ENCODE measurements at places on chromosomes 4 and X.
A peak's percentile ranks its signal among the peaks of the same experiment; 100 is the strongest.

GRCh38 chrX:44570522-44570921 is 27.9 kb upstream of the FUNDC1 start:
- peak; percentile 24 for DNase-seq

DNA sequence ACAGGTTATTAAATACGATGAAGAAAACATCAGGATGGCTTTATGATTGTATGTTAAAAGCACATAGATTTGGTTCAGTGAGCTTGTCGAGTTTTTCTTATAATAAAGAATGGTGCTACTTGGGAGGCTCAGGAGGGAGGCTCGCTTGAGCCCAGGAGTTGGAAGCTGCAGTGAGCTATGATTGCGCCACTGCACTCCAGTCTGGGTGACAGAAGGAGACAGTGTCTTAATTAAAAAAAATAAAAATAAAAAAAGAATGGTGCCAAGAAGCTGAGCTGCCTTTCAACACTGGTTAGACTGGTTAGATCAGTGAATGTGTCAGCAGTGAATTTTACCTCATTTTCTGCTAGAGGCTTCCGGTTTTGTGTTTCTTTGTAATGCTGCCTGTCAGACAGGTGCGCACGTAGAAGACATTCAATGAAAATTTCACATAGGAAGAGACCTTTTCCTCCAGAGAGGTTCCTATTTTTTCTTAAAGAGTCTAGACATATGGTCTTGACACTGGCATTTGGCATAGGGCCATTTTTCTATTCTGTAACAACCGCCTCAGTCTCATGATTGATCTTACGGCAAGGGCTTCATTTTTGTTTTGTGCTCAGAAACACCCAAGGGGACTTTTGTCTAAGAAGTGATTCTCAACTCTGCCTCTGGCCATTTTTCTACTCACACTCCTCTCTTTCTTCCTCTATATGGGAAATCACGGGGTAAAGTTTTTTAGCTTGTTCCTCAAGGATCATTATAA is 15.0 kb upstream of the ARSF start:
- DNase-seq = no peak

GRCh38 chrX:136237074-136237473 is 14.1 kb downstream of the MAP7D3 start:
- no peak for DNase-seq

DNA sequence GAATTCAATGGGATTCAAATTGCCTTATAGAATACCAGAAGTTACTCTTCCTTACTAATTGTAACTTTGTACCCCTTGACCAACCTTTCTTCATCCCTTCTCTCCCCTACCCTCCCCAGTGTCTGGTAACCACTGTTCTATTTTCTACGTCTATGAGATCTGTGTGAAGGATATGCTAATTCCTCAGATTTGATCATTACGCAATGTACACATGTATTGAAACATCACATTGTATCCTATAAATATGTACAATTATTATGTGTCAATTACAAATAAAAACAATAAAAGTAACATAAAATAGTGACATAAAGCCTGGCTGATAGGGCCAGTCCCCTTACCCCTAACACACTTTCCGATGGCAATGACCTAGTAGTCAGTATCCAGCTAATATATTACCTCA is 95.1 kb upstream of the GRIA3 start:
- DNase-seq = no peak

- DNase-seq = peak; percentile 79
These were observed 84.9 kb downstream of the MAML3 start for GRCh38 chr4:140069066-140069465.

GRCh38 chrX:17567187-17567586 is 170.1 kb upstream of the SCML1 start:
- DNase-seq = no peak

GRCh38 chrX:17167915-17168314 is 207.1 kb upstream of the NHS start:
- DNase-seq = no peak

DNA sequence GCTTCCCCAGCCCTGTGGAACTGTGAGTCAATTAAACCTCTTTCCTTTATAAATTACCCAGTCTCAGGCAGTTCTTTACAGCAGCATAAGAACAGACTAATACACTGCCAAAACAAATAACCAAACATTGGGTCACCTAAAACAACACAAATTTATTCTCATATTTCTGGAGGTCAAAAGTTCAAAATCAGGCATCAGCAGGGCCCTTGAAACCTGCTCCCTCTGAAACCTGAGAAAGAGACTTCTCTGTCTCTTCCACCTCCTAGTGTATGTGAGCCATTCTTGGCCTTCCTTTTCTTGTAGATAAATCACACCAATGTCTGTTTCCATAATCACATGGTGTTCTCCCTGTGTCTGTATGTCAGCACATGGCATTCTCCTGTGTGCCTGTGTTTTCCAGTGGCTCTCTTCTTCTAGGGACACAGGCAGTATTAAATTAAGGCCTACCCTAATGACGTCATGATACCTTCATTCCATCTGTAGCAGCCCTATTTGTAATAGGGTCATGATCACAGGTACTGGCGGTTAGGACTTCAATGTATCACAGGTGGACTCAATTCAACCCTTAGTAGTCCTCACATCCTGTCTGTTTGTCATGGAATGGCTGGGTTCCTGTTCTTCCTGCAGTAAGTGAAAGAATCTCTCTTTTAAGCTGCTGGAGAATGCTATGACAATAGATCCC is 147.3 kb upstream of the CLNK start:
- DNase-seq = no peak

GRCh38 chrX:67545036-67545821 is 1.4 kb downstream of the AR start:
- DNase-seq = peak; percentile 49

DNA sequence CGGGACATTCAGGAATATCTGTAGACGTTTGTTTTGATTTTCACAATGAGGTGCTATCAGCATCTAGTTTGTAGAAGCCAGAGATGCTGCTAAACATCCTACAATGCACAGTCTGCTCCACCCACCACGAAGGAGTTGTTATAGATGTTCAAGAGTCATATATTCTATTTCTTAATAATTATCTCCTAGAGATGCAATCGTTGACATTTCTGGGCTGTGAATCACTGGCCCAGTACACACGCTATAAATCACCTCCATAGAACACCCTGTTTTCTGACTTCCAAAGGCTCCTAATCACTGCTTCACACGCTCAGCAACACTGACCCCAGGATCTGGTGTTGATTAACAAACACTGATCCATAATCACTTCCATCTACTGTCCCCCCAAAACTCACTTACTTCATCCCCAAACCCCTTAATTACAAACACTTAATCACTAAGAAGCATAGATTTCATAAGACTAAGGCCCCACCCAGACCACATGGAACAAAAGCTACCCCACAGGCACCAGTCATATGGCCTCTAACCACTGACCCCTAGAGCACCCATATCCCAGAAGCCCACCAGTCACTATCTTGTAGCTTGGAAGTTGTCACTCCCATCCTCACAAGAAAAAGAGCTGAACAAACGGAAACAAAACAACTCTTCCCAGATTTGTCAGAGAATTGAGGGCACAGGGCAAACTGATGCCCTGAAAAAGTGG is 31.7 kb upstream of the ZNF41 start:
- DNase-seq = peak; percentile 76

DNA sequence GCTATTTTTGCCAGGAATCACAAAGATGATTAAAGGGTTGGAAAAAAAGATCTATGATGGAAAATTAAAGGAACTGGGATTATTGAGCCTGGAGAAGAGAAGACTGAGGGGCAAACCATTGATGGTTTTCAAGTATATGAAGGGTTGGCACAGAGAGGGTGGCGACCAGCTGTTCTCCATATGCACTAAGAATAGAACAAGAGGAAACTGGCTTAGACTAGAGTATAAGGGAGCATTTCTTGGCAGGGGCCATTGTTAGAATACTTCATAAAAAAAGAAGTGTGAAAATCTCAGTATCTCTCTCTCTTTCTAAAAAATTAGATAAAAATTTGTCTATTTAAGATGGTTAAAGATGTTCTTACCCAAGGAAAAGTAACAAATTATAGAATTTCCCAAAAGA is 75.1 kb downstream of the NPNT start:
- no peak for DNase-seq

DNA sequence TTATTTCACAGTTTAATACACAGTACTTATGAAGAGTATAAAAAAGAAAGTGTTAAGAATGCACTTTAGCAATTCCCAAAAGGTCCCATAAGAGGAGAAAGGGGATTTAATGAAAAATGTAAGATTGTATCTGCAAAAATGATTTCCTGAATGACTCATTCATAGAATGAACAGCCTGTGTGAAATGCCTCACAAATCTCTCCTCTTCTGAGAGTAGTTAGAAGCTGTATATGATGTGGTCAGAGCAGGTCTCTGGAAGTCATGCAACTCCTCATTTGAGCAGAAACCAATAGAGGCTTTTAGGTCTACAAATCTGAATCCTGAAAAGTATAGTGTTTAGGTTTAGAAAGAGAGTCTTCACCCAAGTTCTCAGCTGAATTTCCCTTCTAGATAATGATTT is 381.3 kb upstream of the INTU start:
- peak; percentile 56 for DNase-seq

DNA sequence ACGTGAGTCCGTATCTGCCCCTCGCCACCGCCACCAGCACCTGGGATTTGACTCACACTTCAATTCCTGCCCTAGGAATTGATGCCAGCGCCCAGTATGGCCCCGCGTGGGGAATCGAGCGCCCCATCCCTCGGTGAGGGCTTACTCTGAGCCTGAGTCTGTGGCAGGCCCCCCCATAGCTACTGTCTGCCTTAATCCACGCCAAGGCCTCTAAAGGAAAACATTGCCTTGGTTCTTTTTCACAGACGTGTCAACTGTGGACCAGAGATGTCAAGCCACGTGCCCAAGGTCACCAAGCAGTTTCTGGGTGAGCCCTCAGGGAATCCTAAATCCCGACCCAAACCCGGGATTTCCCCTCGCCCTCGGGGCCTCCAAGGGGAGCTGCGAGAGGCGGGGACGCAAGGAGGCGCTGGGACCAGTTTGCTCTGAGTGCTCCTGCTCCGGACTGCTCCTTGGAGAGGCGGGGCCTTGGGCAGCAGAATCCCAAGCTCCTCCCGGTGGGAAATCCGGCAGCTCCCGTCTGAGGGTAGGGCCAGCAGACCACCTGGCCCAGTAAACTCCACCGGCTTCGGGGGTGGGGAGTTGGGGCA is 12.9 kb downstream of the MSX1 start:
- no peak for DNase-seq

DNA sequence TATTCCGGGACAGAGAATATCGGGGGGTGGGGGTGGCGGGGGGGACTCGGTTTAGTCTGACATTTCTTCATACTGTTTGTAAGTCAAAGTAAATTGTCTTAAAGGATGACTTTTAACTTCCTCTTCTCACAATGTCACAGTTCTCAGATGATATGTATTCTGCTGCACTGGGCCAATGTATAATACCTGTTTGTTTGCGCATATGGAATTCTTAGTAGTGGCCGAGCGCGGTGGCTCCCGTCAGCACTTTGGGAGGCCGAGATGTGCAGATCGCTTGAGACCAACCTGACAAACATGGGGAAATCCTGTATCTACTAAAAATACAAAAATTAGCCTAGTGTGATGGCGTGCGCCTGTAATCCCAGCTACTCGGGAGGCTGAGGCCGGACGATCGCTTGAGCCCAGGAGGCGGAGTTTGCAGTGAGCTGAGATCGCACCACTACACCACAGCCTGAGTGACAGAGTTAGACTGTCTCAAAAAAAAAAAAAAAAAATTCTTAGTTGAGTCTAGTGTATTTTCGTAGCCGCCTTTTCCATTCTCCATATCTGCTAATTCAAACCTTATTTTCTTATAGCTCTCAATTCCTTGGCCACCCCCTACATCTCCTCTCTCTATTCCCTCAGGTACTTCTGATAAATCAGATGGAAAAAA is 851 bp downstream of the POLR2B start:
- DNase-seq = peak; percentile 52

DNA sequence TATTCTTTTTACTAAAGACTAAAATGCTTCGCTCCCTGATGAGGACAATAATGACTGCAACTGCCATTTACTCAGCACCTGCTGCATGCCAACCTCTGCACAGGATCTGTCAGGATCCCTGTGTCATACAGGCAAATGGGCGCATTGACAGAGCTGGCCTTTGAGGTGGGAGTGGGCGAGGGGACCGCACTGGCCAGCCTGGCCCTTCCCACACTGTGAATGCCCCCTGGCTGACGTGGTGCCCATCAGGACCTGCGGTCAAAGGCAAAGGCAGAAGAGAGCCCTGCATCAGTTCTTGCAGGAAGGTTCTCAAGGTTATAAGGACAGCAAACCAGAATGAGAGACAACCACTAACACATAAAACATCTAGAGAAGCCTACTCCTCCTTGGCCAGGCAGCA is 67.9 kb downstream of the HAUS3 start:
- DNase-seq = no peak

- DNase-seq = no peak
These were observed 515.1 kb downstream of the TECRL start for GRCh38 chr4:63894161-63894560.

GRCh38 chr4:94959307-94959706 is 201.6 kb downstream of the BMPR1B start:
- DNase-seq = no peak

DNA sequence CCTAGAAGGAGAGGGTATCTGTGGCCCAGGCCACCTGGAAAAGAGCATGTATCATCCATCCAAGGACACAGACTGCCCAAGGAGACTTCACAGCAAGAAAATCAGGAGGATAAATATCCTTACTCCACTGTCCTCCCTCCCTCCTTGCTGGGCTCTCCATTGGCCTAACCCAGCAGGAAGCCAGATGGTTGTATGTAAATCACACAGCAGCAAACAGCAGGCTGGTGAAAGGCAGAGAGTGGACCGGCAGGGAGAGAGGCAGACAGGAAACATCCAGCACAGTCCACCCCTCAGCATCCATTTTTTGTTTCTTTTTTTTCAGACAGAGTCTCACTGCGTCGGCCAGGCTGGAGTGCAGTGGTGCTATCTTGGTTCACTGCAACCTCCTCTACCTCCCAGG is 17.5 kb downstream of the TXK start:
- no peak for DNase-seq

- DNase-seq = no peak
These were observed 50.5 kb upstream of the FAM9C start for GRCh38 chrX:13094828-13095341.

DNA sequence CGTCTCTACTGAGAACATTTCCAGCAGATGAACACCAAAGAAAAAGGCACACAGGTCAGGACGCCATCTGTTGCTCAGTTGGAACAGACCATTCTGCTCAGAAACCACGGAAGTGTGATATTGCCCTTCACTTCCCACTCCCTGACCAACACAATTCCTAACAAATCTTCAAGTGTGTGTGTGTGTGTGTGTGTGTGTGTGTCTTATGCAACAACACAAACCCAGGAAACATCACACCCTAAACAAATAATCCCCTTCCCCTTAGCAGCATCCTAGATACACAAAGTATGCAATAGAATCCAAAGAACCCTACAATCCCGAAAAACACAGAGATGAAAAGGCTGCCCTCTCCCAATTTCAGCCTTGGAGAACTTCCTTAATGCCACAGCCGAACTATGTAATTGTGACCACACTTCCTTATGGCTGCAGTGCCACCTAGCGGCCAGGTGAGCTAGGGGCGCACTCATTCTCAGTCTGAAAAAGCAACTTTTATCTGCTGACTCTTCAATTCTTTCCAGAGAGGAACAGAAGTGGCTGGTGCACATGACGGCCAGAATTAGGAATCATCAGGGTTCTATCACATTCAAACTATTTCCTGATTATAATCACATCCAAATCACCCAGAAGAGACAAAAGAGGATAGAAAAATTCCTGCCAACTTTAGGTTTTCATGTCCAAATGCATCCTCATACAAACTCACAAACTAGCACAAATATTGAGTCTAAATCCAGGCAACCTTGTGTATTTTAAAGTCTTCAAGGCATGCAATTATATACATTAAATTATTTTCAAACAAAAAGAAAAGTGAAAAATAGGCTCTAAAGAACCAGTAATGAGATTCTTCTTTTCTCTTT is 164.9 kb downstream of the DHX15 start:
- peak; percentile 56 for DNase-seq

- DNase-seq = peak; percentile 18
These were observed 445.2 kb upstream of the ZFP42 start for GRCh38 chr4:187550256-187550950.
